ENCODE measurements at places on chromosomes 12 and 14.
A peak's percentile ranks its signal among the peaks of the same experiment; 100 is the strongest.

DNA sequence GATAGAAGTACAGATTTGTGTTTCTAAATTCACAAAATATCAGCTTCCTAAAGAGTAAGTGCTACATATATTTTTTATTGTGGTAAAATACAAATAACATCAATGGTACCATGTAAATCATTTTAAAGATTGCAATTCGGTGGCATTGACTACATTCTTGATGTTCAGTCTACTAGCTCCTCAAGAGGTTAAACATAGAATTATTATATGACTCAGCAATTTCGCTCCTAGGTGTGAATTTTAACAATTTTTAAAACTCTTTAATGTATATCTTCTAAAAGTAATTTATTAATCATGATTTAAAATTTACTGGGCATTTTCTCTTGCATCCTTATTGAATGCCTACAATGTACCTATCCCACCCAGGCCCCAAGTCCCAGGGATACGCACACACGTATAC, 29.8 kb upstream of the OAS1 start:
- no peak for DNase-seq

GRCh38 chr14:95597784-95598211, 62.9 kb downstream of the GLRX5 start:
- peak; percentile 32 for DNase-seq

DNA sequence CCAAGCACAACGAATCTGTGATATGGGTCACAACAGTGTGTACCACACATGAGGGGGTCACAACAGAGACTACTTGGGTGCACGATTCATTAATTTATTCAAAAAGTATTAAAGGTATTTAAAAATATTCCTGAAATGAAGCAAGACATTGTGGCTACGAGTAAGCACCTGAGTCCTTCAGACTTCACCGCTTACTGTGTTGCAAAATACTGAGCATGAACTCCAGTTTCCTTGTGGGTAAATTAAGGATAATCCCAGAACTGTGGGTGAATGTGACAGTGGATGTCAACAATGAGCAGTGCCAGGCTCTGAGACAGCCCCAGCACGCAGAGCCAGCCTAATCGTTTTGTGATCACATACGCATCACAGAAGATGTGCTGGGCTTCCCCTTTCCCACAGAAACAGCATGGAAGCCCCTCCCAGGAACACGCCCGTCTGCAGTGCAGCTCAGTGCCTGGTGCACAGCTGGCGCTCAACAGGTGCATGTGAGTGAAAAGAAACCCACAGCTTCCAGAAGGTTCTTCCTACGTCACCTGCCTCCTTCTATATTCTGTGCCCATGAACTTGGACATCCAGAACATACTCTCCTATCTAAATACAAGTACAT, 29.1 kb downstream of the CDC42BPB start:
- DNase-seq = no peak

DNA sequence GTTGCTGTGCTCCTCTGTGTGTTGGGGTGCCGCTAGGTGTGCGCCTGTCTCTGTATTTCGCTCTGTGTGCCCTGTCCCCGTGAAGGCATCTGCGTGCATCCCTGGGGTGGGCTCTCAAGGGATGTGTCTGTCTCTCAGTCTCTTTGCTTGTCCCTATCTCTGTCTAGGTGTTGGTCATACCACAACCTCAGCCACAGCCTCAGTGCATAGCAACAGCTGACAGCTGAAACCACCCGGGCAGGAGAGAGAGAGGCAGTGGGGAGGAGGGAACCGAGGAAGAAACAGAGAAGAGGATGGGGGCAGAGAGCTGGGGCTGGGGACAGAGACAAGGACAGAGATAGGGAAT, 953 bp upstream of the NXPH4 start:
- DNase-seq = no peak

GRCh38 chr14:51041883-51042282, 53.0 kb downstream of the TRIM9 start:
- DNase-seq = no peak

- DNase-seq = no peak
These were observed 48.2 kb downstream of the ZFYVE26 start for GRCh38 chr14:67768219-67768618.

DNA sequence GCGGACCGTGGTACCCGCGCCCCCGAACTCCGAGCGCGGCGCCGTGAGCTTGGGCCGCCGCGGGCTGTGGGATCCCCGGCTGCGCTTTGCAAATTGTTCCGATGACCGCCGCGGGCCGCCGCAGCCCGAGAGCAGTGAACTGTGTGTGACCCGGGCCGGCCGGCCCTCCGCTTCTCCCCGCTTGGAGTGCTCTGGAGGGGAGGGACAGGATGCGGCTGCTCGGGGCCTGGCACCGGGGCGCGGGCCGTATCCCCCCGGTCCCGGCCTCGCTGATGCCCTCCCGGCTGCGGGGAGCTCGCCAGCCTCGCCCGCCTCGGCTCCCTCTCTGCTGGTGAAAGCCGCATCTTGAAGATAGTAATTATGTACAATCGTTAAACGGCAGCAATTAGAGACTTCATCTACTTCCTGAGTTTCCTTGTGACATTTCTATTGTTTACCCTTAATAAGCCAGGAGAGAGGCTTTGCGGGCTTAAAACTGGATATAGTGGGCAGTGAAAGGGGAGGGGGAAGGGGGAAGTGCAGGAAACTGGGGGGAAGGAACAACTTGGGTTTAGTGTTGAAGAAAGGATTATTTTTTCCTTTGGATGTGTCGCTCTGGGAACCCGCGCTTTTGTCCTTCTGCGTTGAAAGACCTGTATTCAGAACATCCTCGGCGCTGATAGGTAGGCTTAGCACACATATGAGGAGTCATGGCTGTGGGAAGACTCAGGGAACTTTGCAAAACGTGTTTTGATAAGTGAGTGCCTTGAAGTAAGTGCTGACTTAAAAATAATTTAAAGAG, 1.2 kb downstream of the PELI2 start:
- peak; percentile 65 for DNase-seq

DNA sequence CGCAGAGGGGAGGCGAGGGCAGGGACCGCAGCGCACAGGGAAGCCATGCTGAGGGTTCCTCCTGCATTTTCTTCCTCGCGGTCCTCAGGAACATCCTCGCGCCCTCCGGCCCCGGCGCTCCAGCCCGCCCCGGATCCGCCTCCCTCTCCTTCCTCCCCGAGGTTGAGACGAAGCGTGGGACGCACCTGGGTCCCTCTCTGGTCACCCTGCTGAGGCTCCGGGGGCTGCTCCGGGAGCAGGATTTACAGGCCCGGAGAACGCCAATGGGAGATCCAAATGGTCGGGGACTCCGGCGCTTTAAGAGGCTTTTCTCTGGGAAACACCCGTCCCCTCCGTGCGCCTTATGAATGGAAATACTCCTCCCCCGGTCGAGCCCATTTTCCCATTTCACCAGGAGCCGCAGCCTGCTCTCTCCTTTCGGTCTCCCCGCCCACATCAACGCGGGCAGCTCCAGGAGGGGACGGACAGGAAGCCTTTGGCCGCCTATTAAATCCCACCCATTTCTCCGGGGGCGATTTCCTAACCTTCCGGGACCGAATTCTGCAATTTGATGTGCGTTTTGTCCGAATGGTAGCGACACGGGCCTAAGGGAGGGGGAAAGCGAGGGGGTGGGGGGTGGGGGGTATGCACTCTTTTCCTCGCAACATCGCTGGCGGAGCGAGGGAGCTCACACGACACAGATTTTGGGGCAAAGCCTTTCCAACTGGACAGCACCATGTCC, at the start of gene UNC79:
TSS of gene UNC79 (plus strand) at position 625 of the 721 bp plus-strand sequence. CDS start at position 716, 91 bp downstream.
- DNase-seq = peak; percentile 30

DNA sequence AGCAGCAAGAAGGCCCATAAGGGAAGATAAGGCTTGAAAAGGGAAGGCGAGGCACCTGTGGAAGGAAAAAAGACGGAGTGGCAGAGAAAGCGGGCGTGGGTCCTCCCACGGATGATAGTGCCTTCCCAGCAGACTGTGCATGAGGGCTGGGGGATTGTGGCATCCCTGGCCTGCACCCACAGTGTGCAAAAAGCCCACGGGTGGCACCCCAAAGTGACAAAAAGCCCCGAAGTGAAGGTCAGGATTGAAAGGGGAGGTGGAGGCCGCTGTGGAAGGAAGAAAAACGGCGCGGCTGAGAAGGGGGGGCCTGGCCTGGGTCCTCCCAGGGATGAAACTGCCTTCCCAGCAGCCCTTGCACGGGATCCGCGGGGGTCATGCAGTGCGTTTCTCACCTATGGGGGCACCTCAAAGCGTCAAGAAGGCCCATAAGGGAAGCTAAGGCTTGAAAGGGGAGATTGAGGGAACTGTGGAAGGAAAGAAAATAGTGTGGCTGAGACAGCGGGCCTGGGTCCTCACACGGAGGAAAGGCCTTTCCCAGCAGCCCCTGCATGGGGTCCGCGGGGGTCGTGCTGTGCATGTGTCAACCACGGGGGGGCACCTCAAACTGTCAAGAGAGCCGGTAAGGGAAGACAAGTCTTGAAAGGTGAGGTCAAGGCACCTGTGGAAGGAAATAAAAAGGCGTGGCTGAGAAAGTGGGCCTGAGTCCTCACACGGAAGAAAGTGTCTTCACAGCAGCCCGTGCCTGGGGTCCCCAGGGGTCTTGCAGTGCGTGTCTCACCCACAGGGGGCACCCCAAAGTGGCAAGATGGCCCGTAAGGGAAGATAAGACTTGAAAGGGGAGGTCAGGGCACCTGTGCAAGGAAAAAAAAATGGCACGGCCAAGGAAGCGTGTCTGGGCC, 274.1 kb downstream of the ALG10 start:
- DNase-seq = no peak

DNA sequence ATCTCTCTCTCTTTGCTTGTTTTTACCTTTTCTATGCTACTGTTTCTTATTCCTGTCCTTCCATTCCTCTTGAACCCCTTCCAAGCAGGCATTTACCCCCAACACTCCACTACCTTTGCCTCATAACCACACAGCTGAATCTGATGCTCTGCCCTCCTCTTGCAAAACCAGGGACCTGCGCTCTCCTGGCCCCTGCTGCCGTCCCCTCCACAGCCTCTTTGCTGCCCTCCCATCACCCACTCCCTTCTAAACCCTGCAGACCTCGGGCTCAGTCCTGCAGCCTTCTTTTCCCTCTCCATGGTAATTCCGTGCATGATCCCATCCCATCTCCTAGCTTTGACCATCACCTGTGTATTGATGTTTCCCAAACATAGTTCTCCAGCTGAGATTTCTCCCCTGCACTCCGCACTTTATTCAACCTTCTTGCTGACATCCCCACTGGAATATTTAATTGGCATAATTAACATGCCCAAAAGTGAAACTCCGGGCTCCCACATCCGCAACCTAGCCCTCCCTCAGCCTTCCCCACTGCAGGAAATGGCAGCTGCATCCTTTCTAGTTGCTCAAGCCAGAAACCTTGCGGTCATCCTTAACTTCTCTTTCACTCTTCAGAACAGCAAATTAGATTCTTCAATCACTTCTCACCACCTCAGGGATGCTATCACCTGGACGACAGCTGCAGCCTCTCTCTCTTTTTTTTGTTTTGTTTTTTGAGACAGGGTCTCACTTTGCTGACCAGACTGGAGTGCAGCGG, 16.0 kb downstream of the FIGNL2 start:
- no peak for DNase-seq

- DNase-seq = peak; percentile 38
These were observed 16.3 kb upstream of the NOS1 start for GRCh38 chr12:117377758-117378157.

DNA sequence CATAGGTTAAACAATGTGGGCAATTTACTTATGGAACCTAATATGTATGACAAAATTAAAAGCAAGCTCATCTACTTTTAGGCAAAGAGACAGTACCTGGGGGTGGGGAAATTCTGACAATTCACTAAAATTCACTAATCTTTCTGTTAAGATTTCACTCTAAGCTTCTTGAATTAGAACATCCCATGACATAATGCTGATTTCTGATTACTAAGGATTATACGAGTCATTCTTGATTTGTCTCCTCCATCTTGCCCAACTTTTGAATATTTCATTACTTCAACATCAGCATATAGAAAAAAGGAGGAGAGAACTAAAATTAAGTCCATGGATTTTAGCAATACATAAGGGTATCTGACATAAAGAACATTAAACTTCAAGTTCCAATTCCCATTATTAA, 2.4 kb downstream of the CEP83 start:
- no peak for DNase-seq

DNA sequence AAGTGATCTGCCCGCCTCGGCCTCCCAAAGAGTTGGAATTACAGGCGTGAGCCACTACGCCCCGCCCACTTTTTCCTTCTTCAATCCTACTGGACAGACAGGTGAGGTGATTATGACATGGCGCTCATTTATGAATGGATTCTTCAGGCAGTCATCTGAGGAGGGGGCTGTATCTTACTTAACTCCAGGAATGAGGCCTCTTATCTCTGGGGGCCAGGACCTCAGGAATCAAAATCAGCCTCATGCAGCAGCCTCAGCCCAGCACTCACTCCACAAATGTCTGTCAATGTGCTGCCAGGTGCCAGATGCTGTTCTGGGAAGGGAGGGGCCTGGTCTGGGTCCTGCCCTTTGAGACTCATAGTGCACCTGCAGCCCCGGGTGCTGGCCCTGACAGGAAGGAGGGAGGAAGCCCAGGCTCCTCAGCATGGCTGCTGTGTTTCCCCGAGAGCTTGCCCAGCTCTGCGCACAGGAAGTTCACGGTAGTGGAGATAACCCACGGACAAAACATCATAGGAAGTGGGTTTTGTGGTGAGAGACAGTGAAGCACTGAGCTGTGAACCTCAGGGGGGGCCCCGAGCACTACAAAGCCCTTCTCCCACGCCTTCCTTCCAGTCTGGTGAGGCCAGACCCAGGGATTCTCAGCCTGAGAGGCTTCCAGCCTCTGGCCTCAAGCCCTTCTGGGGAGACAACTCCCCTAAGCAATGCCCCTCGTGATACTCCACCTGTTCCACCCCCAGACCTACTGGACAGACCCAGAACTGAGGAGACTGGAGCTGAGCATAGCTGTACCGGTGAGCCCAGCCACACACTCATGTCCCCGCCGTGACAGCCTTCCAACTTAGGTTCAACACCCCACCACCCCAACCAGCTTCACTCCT, 22.3 kb downstream of the GALNT6 start:
- DNase-seq = peak; percentile 58

- no peak for DNase-seq
These were observed 160.5 kb downstream of the BTG1 start for GRCh38 chr12:91985002-91985787.

GRCh38 chr14:60803871-60804270, 69.3 kb downstream of the MNAT1 start:
- no peak for DNase-seq

- no peak for DNase-seq
These were observed 6.4 kb upstream of the ENDOU start for GRCh38 chr12:47731723-47732122.

DNA sequence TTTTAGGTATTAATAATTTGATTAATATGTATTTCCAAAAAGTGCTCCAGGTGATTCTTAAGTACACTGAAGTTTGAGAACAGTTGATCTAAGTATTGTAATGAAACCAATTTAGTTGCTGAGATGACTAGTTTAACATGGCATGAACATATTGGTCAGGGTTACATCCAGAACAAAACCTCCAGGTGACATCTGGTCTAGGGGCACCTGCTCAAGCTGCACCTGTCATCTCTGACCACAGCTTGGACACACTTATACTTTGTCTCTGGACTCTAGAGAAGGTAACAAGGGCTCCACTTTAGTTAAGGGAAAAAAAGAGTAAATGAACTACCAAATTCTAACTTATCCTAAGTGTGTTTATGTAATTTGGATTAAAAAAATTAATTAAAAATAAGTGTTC, 8.1 kb downstream of the ARID2 start:
- DNase-seq = no peak

- DNase-seq = no peak
These were observed 33.8 kb upstream of the VWF start for GRCh38 chr12:6158255-6158654.

All from urothelium cell line (cell line).